ENCODE measurements at places on chromosomes 6 and 20.

- no peak for DNase-seq
These were observed 5.2 kb upstream of the BTBD9 start for GRCh38 chr6:38644951-38645350.

GRCh38 chr20:58064411-58065010 lies 163.9 kb downstream of the ANKRD60 start:
- no peak for DNase-seq

GRCh38 chr6:143964674-143965081 lies 43.4 kb downstream of the PLAGL1 start:
- DNase-seq = no peak

DNA sequence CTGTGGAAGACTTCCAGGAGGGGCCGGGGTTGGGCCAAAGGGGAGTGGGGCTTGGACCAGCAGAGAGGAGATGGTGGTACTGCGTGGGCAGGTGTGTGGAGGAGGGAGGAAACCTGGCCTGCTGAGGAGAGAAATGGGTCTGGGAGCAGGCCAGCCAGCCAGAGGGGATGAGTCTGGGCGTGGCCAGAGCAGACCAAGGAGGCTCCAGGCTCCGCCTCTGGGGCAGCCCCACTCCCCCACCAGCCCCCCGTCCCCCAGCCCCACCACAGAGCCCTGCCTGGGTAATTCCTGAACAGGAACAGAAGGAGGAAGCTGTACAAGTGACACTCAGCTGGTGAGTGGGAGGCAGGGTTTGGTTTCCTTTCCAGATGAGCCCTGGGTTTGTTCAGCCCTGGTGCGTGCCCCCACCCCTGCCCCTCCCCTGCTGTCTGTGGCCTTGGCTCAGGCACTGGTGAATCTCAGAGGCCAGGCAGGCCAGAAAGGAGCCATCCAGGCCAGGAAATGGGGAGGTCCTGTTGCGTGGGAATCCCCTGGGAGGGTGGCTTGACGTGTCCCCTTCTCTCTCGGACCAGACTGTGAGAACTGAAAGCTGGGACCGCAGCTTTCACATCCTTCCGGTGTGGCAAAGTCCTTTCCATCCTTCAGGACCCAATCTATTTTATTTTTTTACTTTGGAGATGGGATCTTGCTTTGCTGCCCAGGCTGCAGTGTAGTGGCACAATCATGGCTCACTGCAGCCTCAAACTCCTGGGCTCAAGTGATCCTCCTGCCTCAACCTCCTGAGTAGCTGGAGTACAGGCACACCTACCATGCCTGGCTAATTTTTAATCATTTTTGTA lies 9.4 kb upstream of the SRC start:
- DNase-seq = no peak

- no peak for DNase-seq
These were observed 179.4 kb downstream of the FOXC1 start for GRCh38 chr6:1789092-1789491.

Measured in amniotic stem cell (primary cell).